ENCODE measurements at places on chromosomes 4 and X.

GRCh38 chr4:128917781-128918180 is 108.3 kb downstream of the JADE1 start:
- DNase-seq: no peak

DNA sequence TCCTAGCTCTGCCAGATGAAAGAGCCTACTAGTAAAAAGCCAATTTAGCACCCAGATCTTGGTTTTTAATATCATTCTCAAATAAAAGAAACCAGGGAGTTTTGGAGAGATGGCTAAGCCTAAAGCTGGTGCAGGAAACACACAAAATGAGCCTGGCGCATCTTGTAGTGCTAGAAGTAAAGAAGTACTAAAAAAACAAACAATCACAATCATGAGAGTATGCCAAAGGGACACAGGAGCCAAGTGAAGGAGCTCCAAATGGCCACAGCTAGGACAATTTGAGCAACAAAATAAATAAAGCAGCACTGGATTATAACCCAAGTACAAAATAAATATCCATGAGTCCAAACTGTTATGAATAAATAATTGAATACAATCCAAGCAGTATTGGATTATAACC is 37.8 kb upstream of the HCCS start:
- no peak for DNase-seq

DNA sequence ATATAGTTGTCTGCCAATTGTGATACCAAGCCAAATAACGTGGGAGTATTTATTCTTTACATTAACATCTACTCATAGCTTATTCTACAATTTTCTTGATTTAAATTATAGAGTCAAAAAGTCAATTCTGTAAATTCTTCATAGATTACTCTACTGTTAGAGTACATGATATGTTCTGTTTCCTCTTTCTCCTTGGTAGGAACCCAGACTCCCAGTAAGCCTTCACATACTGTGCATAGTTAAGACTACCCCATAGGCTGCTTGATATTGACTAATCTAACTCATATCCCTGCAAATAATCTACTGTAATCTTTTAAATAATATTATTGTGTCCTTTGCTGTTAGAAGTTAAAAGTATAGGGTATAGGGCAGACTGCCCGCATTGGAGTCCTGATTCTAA is 35.4 kb downstream of the BANK1 start:
- no peak for DNase-seq

DNA sequence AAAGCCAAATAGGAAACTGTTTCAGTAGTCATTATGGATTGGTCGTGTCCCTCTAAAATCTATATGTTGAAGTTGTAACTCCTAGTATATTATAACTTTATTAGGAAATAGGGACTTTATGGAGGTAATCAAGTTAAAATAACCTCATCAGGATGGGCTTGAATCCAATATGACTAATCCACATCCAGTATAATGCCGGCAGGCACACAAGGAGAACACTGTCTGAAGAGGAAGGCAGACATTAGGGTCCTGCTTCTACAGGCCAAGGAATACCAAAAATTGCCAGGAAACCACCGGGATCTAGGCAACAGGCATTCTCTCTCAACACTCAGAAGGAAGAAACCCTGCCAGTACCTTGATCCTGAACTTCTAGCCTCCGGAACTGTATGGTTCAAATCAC is 130.3 kb downstream of the ATP10D start:
- no peak for DNase-seq

- DNase-seq: no peak
Measured at GRCh38 chr4:21012851-21013331, 312.6 kb downstream of the PACRGL start.
